Ureter (tissue), 1 donor: ENCODE measurements at places on chromosomes 1 and 21. TPM values are rescaled to one million over a fixed set of nuclear protein-coding genes. Genes with fewer than 3 reads are reported as not detected.

The LENEP gene
- total RNA-seq = 0.94 TPM

The KAZN gene
- total RNA-seq = 40.6 TPM

The LCE1F gene
- total RNA-seq = not detected

The SGIP1 gene
- 15.8 TPM for total RNA-seq

The ERICH3 gene
- not detected for total RNA-seq

The GCSAML gene
- 0.91 TPM for total RNA-seq

The NTMT2 gene
- total RNA-seq = not detected

The SSX2IP gene
- 21.2 TPM for total RNA-seq

The VWA5B1 gene
- total RNA-seq = 41.9 TPM

The SHE gene
- 13.3 TPM for total RNA-seq

- no peak for DNase-seq
These were observed 2.4 kb downstream of the FNBP1L start for GRCh38 chr1:93450321-93450720.

DNA sequence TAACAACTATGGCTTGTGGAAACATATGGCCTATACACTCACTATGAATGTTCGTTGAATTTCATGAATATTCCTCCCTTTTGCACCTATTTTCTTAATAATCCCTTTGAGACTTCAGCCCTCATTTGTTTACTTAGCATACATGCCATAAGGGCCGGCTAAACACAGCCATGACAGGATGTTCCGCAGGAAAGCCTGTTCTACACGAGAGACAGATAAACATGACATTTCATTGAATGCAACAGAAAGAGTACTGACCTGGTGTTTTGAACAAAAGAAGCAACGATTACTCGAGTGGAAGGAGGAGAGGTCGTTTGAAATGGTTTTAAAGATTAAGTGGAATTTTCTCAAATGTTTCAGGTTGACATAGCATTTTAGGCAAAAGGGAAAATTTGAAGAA, 459.5 kb upstream of the CXADR start:
- no peak for DNase-seq

DNA sequence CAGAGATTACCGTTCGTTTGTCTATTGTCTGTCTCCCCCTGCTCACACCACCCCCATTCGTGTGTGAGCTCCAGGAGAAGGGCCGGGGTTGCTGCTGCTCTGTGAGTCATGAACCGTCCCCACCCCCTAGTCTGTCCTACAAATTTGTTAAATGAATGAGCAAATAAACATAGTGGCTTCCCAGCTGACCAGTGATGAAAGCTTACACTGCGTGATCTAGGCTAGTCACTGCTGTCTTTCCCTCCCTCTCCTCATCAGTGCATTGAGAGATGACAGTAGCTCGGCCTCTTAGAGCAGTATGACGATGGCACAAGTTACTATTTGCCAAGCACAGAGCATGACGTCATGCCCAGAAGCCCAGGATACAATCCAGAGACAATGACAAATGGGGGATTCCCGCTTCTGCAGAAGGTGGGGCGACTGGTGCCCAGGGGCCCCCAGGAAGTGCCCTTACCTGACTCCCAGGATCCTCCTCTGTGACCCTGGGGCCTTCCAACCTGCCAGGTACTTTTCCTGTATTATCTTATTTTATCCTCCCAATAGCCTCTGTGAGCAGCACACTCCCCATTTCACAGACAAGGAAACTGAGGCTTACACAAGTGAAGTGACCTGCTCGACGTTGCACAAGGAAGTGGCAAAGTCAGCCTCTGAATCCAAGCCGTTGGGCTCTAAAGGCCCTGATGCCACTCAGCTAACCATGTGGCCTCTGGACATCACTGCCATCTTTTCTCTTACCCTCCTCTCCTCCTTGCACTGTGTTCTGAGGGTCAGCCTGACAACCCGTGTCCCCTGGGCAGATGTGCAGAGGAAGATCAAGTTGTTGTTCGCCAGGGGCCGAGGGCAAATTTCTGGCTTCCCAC, 8.6 kb upstream of the EPHA2 start:
- DNase-seq = no peak

- DNase-seq = no peak
These were observed 20.9 kb downstream of the TMED5 start for GRCh38 chr1:93159337-93159736.

DNA sequence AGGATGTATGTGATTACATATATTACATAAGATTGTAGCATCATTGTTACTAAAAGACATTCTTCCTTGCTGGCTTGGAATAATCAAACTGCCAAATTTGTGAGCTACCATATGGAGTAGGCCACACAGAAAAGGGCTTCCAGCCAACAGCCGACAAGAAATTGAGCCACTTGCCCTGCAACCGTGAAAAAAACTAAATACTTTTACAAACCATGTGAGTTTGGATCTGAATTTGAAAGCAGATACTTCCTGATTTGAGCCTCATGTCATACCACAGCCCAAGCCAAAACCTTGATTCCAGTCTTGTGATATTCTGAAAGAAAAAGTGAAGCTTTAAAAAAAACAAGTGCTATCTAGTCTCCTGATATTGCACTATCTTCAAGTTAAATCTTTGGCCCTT, 55.6 kb upstream of the PRMT6 start:
- no peak for DNase-seq

GRCh38 chr21:42302794-42303193, 12.4 kb downstream of the TFF3 start:
- DNase-seq = no peak

- DNase-seq = no peak
These were observed 19.1 kb downstream of the NPPA start for GRCh38 chr1:11828511-11828910.

- no peak for DNase-seq
These were observed 294.4 kb upstream of the PLXNA2 start for GRCh38 chr1:208538587-208538986.

GRCh38 chr1:68232289-68233148, at the start of gene WLS:
WLS (minus strand) TSS chr1:68232523; CDS start chr1:68232299, 224 bp downstream.
- peak; percentile 87 for DNase-seq

- DNase-seq = peak; percentile 48
These were observed 176.5 kb downstream of the TGFB2 start for GRCh38 chr1:218521414-218522169.

GRCh38 chr1:84959294-84959693, 37.6 kb downstream of the MCOLN2 start:
- DNase-seq = no peak

- DNase-seq = no peak
These were observed 94.7 kb downstream of the PRKAB2 start for GRCh38 chr1:147077523-147077922.

- no peak for DNase-seq
These were observed 17.3 kb upstream of the SELENON start for GRCh38 chr1:25782608-25783201.

GRCh38 chr21:32956061-32956656, 69.6 kb upstream of the OLIG2 start:
- DNase-seq = no peak

GRCh38 chr1:164830628-164831027, 271.6 kb downstream of the PBX1 start:
- DNase-seq = no peak

DNA sequence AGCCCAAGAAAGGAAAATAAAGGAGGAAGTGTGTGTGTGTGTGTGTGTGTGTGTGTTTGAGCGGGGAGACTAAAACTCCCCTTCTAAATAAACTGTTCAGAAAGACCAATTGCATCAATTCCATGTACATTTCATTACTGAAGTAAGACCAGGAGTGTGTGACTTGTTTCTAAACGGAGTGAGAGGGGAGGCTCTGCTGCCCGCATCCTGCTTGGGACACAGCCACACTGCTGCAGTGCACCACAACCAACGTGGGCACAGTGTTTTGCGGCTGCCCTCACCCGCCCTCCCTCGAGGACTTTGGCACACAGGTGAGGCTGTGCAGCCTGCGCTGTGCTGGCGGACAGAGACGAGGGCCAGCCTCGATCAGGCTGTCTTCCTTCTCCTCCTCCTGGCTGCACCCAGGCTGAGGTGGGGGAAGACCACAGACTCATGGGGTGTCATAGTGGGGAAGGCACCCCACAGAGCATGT, 31.0 kb upstream of the H6PD start:
- DNase-seq = no peak

GRCh38 chr21:46069166-46069565, 28.7 kb upstream of the COL6A2 start:
- no peak for DNase-seq

- DNase-seq = no peak
These were observed 320.3 kb downstream of the KIF26B start for GRCh38 chr1:245475126-245475525.

DNA sequence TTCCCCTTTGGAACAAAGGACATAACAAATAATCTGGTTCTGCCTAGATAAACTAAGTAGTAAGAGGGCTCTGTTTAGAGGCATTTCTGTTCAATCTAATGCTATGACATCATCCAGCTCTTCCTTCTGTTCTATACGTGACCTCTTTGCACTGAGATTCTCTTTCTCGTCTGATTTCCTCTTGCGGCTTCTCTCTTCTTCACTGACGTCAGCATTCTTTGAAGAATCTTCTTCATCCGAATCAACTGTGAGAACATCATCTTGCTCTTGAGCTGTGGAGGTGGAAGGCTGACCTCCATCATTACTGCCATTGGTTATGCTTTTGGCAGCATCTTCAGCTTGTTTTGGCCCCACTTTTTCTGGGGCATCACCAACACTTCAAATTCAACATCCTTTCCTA, 130.4 kb downstream of the HS2ST1 start:
- DNase-seq = no peak

GRCh38 chr1:243354511-243355153, 98.8 kb downstream of the SDCCAG8 start:
- DNase-seq = no peak

DNA sequence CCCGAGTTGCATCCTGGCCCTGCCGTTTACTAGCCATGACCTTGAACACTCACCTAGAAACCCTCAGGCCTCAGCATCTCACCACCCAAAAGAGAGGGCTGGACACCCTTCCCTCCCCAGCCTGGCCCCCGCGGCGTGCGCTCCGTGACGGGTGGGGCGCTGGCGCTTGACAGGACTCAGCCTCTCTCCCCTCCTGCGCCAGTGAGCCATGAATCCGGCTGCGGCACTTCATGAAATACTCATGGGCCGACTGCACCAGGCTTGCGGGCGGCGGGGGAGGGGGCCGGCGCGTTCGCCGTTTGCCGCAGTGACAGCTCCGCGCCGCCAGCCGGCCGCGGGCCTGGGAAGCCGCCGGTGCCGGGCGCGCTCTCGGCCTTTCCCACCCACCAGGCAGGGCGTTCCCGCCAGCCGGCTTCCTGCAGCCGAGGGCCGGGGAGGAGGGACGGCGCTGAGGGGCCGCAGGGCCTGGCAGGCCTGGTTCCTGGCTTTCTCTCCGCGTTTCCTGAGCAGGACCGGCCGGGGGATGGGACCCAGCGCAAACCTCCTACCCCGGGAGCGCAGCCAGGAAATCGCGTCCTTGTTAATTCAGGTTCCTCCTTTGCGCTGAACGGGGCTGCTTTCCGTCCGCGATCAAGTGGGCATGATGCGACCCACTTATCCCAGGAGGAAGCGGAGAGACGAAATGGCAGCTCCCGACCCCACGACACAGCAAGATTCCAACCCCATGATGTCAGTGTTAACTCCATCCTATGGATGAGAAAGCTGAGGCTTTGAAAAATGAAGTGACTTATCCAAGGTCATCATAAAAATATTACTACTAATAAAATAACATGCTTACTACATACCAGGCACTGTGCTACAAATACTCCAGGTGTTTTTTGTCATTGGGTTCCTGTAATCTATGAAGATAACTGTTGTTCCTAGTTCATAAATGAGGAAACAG, 9.1 kb upstream of the LUZP1 start:
- peak; percentile 82 for DNase-seq

DNA sequence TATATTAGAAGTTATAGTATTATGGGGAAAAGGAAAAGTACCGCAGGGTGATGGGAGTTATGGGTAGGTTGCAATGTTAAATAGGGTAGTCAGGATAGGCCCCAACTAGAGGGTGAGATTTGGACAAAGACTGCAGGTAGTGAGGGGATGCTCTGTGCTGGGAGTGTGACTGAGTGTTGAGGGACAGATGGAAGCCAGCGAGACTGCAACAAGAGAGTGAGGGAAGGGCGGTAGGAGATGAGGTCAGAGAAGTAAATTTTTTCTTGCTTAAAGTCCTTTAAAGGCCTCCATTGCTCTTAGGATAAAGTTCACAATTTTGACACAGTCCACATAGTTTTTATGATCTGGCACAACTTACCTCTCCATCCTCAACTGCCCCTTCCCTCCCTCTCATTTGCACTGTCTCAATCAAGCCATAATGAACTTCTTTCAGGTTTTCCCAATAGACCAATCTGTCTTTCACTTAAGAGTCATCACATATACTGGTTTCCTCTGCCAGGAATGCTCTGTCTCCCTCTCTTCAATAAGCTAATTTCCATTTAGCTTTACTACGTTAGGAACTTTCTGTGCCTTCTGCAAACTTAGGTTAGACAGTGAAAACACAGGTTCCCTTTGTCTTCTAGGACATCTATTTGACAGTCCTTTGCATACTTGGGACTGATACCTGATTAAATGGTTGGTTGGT, 237.7 kb upstream of the CACYBP start:
- no peak for DNase-seq

DNA sequence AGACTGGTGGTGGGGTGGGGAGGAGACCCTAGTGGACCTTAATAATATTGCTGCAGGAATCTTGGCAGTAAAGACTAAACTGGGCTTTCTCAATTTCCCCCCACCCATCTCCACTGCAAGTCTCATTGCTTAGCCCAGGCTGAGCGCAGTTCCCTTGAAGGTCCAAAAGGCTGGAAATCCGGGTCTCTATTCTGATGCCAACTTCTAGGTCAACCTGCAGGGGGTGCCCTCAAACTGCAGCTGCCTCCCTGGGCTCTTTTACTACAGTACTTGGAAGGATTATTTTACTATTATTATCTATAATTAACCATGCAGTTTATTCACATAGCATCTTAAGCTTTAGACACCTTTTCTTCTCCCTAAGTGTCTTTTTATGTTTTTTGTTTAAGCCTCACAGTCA, 85.4 kb upstream of the WARS2 start:
- no peak for DNase-seq

DNA sequence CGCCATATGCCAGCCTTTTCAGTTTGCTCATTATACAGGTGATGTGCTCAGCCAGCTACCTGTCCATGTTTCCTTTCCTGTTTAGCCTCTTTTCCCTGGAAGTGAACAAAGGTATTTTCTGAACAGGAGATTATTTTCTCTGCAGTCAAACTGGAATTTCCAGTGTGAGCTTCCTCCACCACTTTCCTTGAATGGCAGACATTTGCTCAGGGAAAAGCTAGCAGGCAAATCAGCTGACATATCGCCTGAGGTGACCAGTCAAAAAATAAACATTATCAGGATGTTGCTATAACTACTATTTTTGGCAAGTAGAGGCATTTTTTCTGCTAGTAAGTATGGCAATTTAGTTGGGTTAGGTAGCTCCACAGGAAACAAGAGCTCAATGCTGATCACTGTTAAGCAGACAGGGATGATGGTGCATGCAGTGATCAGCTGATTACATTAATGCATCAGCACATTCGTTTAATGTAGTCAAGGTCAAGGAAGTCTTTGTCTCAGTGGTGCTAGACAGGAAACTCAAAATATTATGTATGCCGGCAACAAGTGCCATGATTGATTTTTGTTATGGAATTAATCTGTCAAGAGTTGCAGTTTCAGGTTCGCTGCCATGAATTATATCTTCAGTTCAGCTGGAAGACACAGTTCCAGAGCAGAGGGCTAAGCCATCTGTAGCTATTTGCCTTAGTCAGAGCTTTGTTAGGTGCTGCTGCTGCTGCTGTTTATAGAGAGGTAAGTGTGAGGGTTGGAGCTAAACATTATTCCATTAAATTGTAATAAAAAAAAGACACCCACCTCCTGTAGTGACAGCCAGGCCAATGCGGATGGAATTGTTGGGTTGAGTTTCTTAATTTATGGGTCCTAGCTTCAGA, 179.7 kb upstream of the ST6GALNAC5 start:
- DNase-seq = no peak
